ENCODE measurements at places on chromosomes 5 and 9.

- no peak for DNase-seq
Measured at GRCh38 chr9:98008764-98009163, 25.6 kb downstream of the ANP32B start.

GRCh38 chr5:125685771-125686170 is 737.4 kb upstream of the GRAMD2B start:
- DNase-seq = no peak

DNA sequence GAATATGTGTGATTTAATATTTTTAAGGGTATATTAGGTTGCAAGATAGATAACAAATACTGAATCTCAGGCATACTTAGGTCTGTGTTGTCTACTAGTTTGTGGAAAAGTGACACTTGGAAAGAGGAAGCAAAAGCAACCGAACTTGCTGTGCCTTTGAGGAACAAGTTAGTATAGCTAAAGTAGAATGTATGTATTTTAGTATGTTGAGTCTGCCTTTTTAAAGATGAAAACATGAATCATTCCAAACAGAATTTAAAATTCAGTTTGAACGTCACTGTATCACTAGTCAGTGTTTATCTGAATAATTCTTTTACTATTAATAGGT is 12.9 kb downstream of the TLE4 start:
- DNase-seq = no peak

DNA sequence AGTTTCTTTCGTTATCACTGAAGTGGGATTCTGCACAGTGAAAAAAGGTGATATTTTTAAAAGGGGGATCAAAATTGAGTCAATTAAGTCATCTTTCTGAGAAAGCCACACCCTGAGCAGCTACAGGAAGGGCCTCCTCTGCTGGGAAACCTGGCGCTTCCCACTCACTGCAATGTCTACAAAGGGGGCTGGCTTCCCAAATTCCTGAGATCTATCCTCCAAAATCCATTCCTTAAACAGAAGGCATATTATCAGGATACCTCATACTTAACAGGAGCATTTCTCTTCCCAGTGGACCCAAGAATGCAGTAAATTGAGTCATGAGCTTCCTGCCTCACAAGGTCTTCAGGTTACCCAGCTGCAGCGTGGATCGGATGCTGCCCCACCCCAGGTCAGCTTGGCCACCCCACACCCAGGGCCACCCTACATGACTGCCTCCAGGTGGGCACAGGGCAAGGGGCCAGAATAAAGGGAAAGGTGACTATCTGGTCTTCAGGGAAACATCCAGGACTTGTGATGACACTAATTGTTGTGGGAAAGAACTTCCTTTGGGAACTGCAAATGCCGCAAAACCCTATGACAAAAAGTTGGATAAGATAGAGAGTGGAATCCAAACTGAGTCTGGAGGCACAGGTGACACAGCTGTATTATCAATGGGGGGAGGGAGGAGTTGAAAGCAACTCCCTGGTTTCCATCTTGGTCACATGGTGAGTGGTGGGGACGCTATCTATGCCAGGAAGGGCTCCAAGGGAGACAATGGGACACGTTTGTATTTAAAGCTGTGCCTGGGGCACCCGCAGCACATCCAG is 42.3 kb downstream of the ROR2 start:
- no peak for DNase-seq

DNA sequence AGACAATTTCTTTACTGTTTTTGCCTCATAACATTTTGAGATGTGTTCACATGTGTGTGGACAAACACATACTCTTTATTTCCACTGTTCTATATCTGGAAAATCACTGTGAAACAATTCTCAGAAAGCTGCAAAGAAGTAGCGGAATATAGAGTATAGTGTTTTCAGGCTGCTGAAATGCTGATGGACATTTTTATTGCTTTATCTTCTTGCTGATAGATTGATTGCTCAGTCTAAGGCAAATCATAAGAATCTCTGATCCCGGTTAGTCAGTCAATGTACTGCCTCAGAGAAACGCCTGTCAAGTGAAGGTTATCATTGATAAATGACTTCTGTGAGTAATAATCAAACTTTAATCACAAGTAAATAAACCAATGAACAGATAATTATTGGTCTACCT is 364.9 kb upstream of the CTNND2 start:
- no peak for DNase-seq

DNA sequence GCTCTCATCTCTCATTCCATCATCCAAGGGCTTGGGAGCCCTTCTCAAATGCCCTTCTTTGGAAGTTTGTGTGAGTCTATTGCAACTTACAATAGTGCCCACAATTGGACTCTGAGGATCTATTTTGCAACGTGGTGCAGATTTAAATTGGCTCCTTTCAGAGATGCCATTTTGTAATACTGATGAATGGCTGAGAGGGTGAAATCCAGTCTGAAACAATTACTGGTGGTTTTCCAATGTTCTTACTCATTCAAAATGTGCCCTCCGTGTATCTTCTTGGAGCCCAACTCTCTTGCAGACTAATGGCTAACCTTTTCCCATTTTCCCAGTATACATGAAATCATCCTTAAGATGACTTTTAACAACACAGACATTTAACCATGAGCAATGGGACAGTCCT is 6.1 kb downstream of the ZNF462 start:
- DNase-seq = no peak
